ENCODE measurements at places on chromosomes 11 and 22.

DNA sequence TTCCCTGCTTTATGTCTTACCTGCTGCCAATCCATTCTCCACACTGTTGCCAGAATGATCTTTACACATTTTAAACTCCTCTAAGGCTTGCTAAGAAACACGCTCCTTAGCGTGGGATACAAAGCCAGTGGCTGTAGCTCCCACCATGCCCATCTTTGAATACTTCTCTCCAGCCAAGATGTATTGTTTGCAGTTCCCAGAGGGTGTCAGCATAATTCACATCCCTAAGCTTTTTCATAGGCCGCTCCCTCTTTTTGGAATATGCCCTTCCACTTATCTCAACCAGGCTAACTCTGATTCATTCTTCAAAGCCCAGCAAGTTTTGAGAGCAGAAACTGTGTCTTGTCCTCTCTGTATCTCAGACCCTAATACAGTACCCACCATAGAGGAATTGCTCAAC, 8.1 kb upstream of the UPK2 start:
- no peaks in the 10 kb centered on the region for H3K36me3 ChIP-seq
- no peak overlapping the region for H3K4me3 ChIP-seq
- no peak overlapping the region for H3K27ac ChIP-seq
- H3K27me3 ChIP-seq, result peaks cover 17% of the 10 kb centered on the region
- H3K4me1 ChIP-seq, result no peaks in the 10 kb centered on the region
- DNase-seq, result no peak

- DNase-seq, result no peak
- H3K4me1 ChIP-seq, result peaks cover 2% of the 10 kb centered on the region
- H3K27me3 ChIP-seq, result peaks cover 3% of the 10 kb centered on the region
- H3K36me3 ChIP-seq, result no peaks in the 10 kb centered on the region
- no peak overlapping the region for H3K4me3 ChIP-seq
- H3K27ac ChIP-seq, result no peak overlapping the region
Measured at GRCh38 chr11:121352251-121352891, 59.8 kb downstream of the SC5D start.

DNA sequence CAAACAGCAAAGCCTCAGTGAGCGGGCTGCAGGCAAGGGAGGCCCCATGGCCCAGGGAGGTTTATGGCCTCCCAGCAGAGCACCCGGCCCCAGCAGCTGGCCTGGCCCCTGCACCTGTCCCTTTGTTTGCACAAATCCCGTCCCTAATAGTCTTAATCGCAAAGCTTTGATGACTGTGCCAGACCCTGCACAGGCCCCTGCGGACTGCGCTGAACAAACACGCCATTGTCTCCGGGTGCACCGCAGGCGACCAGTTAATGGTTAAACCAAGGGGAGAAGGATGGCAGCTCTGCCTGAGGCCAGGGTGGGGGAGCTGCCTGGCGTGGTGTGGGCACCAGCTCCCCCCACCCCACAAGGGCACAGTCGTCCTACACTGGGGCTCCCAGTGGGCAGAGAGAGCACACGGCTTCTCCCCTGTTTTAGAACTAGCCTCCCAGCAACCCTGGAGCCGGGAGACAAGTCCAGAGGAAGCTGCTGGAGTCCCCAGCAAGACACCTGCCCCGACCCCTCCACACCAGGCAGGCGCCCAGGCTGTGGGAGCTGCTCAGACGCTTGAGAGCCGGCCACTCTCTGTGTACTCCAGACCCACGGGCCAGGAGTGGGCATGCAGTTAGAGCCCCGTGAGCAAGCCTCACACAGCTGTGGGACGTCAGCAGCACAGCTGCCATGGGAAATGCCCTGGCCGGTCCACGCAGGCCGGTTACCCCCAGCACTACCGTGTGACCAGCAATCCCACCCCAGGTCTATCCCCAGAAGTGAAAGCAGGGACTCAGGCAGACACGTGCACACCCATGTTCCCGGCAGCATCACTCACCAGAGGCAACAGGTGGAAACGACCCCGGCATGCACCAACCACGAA, 39.7 kb upstream of the TH start:
- H3K36me3 ChIP-seq, result no peaks in the 10 kb centered on the region
- no peak overlapping the region for H3K4me3 ChIP-seq
- no peak for DNase-seq
- peaks cover 17% of the 10 kb centered on the region for H3K27me3 ChIP-seq
- H3K27ac ChIP-seq, result no peak overlapping the region
- peaks cover 2% of the 10 kb centered on the region for H3K4me1 ChIP-seq

DNA sequence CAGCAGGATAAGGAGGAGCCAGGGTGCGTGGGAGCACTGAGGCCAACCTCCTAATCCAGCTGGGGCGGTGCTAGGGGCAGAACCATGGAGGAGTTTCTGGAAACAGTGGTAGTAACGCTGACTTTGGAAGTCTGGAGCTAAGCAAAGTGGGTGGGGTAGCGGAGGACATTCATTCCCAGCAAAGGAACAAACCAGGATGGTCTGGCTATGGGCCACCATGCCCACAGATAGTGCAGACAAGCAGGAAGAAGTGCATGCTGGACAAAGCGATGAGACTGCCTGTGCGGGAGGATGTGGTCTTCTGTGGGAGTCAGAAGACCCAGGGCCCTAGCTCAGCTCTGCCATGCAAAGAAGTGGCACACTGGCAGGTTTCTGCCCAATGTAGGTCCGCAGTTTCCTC, 71.6 kb upstream of the CSNK2A3 start:
- H3K4me1 ChIP-seq, result no peaks in the 10 kb centered on the region
- no peak for DNase-seq
- no peaks in the 10 kb centered on the region for H3K27me3 ChIP-seq
- H3K27ac ChIP-seq, result no peak overlapping the region
- H3K4me3 ChIP-seq, result no peak overlapping the region

GRCh38 chr11:106473089-106473722, 395.7 kb downstream of the AASDHPPT start:
- DNase-seq, result no peak
- no peaks in the 10 kb centered on the region for H3K27me3 ChIP-seq
- H3K36me3 ChIP-seq, result no peaks in the 10 kb centered on the region
- H3K4me1 ChIP-seq, result no peaks in the 10 kb centered on the region

DNA sequence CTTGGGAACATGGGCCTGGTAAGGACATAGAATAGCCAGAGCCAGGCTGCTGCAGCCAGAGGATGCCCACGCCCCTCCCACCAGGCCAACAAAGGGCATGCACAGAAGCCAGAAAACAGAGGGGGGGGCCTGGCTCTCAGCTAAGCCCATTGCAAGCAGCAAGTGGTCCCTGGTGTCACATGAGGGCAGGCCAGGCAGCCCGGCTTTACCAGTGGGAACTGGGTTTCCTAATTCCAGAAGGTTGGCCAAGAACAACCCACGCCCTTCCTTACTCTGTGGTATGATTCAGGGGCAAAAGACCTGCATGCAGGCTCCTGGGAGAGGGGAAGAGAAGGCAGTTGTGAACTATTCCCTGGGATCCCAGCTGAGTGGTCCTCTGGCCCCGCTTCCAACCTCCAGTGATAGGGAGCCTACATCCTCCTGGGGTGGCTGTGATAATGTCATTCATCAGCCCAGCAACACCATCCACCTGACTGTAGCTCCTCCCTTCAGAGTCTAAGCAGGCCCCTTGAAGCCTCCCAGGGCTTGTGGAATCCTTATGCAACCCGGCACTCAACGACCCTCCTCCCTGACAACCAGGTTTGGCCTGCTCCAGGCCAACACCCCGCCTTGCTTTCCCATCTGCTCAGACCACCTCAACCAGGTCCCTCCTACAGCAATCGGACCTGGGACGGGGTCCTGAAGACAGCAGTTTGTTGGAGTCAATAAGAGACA, 62.1 kb upstream of the LMO1 start:
- no peak for DNase-seq
- H3K4me1 ChIP-seq, result peaks cover 14% of the 10 kb centered on the region
- H3K4me3 ChIP-seq, result no peak overlapping the region
- H3K27ac ChIP-seq, result no peak overlapping the region
- H3K27me3 ChIP-seq, result peaks cover 8% of the 10 kb centered on the region
- no peaks in the 10 kb centered on the region for H3K36me3 ChIP-seq

DNA sequence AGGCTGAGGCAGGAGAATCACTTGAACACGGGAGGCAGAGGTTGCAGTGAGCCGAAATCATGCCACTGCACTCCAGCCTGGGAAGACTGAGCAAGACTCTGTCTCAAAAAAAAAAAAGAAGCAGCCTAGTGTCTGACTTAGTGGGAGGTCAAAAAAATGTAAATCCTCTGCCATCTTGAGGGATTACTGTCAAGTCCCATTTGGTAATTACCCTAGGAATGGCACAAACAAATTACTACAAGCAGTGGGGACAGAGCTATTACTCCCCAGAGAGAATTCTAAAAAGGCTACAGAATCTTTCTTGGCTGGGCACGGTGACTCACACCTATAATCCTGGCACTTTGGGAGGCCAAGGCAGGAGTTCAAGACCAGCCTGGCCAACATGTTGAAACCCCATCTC, 3.8 kb downstream of the SERPING1 start:
- no peak overlapping the region for H3K27ac ChIP-seq
- H3K4me3 ChIP-seq, result no peak overlapping the region
- H3K36me3 ChIP-seq, result no peaks in the 10 kb centered on the region
- no peak for DNase-seq

DNA sequence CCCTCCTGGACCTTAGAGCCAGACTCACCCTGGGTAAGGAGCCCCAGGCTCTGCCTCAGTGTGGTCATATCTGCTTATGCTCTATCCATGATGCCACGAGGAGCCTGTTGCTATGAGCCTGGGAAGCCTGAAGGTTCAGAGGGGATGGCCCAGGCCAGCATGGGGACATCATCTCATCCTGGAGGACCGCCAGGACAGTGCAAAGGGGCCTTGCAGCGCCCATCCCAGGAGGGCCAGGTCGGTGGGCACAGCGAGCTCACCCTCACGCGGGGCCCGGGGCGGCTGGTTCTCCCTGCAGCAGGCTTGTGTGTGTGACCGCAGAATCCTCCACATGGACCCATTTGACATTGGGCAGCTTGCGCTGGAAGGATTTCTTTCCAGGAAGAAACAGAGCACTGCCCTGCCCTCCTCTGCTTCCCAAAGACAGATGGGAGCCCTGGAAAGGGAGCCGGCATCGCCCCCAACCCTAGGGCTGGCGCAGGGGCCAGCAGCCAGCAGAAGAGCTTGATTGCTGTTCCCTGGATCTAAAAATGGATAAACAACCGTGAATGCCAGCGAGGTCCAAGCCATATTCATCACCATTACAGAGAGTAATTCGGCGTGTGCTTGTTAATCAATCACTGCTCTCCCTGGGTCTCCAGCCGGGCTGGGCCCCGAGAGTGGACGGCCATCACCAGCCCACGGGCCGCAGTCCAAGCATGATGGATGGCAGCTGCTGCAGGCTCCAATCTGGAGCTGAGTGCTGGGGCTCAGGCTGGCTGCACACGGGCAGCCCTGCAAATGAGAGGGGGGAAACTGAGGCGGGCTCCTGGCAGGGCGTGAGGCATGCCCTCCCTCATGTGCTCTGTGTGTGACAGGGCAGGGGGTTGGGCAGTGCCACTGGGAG, 739.7 kb downstream of the BRD1 start:
- no peak overlapping the region for H3K4me3 ChIP-seq
- DNase-seq, result no peak
- H3K27me3 ChIP-seq, result no peaks in the 10 kb centered on the region
- H3K4me1 ChIP-seq, result no peaks in the 10 kb centered on the region
- H3K36me3 ChIP-seq, result no peaks in the 10 kb centered on the region

- no peak for DNase-seq
- H3K4me3 ChIP-seq, result no peak overlapping the region
- H3K4me1 ChIP-seq, result peaks cover 26% of the 10 kb centered on the region
- H3K36me3 ChIP-seq, result no peaks in the 10 kb centered on the region
- peaks cover 17% of the 10 kb centered on the region for H3K27me3 ChIP-seq
- H3K27ac ChIP-seq, result no peak overlapping the region
Measured at GRCh38 chr11:69446108-69446507, 35.4 kb upstream of the LINC01488 start.

DNA sequence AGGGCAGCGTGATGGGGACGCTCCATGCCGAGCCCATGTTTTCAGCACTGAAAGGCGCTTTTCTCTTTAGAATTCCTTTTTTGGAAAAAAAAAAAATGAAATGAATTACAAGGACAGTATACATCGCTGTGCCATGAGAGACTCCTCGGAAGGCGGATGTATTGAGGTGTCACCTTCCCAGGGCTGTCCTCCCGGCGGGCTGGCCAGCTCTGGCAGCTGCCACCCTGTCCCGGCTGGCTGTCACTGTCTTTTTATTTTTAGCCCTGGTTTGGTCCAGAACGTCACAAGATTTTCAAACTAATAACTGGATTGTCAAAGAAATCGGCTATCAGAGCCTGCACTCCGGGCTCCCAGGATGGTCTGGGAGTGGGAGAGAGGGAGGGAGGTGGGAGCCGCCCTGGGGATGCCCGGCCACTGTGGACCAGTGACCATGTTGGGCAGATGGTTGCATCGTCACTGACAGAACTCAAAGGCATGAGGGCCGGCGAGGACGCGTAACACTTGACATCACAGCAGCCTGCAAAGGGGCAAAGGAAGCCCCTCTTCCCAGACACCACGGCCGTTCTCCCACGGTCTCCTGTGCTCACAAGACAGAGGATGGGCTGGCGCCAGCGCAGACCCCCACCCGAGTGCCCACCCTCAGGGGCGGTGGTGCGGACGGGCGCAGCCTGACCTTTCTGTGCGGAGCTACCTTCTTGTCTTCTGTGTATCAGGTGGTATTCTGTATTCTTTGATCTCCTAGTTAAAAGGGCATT, 392.9 kb downstream of the TBC1D22A start:
- H3K27me3 ChIP-seq, result no peaks in the 10 kb centered on the region
- H3K27ac ChIP-seq, result no peak overlapping the region
- no peak for DNase-seq

DNA sequence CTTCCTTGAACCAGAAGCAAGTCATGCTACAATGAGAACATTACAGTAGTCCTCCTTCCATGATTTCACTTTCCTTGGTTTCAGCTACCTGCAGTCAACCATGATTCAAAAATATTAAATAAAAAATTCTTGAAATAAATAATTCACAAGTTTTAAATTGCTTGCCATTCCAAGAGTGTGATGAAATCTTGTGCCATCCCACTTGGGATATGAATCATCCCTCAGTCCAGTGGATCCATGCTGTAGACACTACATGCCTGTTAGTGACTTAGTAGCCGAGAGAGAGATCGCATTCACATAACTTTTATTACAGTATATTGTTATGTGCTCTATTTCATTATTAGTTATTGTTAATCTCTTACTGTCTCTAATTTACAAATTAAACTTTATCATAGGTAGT, 6.0 kb downstream of the HOATZ start:
- H3K27ac ChIP-seq, result no peak overlapping the region
- H3K4me1 ChIP-seq, result no peaks in the 10 kb centered on the region
- peaks cover 18% of the 10 kb centered on the region for H3K27me3 ChIP-seq
- DNase-seq, result no peak
- no peaks in the 10 kb centered on the region for H3K36me3 ChIP-seq
- H3K4me3 ChIP-seq, result no peak overlapping the region

GRCh38 chr11:78213526-78214330, 25.0 kb downstream of the USP35 start:
- H3K36me3 ChIP-seq, result peaks cover 39% of the 10 kb centered on the region
- H3K27me3 ChIP-seq, result no peaks in the 10 kb centered on the region
- no peak overlapping the region for H3K27ac ChIP-seq
- no peak for DNase-seq
- H3K4me3 ChIP-seq, result no peak overlapping the region

- H3K27ac ChIP-seq, result no peak overlapping the region
- no peaks in the 10 kb centered on the region for H3K36me3 ChIP-seq
- H3K4me3 ChIP-seq, result no peak overlapping the region
- DNase-seq, result no peak
Measured at GRCh38 chr11:134862587-134863195, 450.6 kb upstream of the B3GAT1 start.

Data from activated B cell treated with CpG ODN at 0.5 μM for 24 hours (primary cell).